ENCODE measurements at places on chromosomes 13 and 19. TPM values are rescaled to one million over a fixed set of nuclear protein-coding genes. Genes with fewer than 3 reads are reported as not detected.

Gene ELAVL3
- total RNA-seq: not detected

Gene HOMER3
- total RNA-seq: 20.5 TPM

Gene KIR2DL3
- 0.38 TPM for total RNA-seq

Gene SGCG
- total RNA-seq: 3.2 TPM

Gene MPND
- 41.2 TPM for total RNA-seq

Gene GSK3A
- 39.8 TPM for total RNA-seq

Gene KCNK6
- total RNA-seq: 11.5 TPM

Gene SYCN
- total RNA-seq: not detected

DNA sequence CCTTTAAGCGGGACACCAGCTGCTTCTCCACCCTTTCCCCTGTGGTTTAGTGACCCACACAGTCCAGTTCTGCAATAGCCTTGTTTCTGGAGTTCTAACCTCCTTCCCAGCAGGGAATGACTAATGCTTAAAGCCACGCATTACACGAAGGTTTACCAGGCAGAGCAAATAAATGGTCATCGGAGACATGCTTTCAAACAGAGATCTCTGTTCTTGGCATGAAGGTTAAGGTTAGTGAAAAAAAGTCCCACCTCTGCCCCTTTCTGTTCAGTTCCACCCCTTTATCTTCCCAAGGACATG, 25.3 kb upstream of the MEDAG start:
- no peak for DNase-seq
- no peaks in the 10 kb centered on the region for H3K27me3 ChIP-seq
- peaks cover 13% of the 10 kb centered on the region for H3K4me1 ChIP-seq
- H3K27ac ChIP-seq: peak overlapping the region; percentile 19
- no peak overlapping the region for H3K4me3 ChIP-seq

DNA sequence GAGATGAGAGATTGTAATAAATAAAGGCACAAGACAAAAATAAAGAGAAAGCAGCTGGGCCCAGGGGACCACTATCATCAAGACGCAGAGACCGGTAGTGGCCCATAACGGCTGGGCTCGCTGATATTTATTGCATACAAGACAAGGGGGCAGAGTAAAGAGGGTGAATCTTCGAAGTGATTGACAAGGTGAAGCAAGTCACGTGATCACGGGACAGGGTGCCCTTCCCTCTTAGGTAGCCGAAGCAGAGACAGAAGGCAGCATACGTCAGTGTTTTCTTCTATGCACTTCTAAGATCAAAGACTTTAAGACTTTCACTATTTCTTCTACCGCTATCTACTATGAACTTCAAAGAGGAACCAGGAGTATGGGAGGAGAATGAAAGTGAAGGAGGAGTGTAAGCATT, 4.6 kb upstream of the PRKCG start:
- H3K4me1 ChIP-seq: peaks cover 38% of the 10 kb centered on the region
- H3K36me3 ChIP-seq: peaks cover 31% of the 10 kb centered on the region
- H3K27me3 ChIP-seq: peaks cover 15% of the 10 kb centered on the region
- no peak overlapping the region for H3K4me3 ChIP-seq
- no peak overlapping the region for H3K27ac ChIP-seq

GRCh38 chr19:292281-292884, 1.2 kb upstream of the PLPP2 start:
- no peaks in the 10 kb centered on the region for H3K36me3 ChIP-seq
- H3K4me1 ChIP-seq: peaks cover 28% of the 10 kb centered on the region
- H3K4me3 ChIP-seq: no peak overlapping the region
- no peak overlapping the region for H3K27ac ChIP-seq
- H3K27me3 ChIP-seq: peaks cover 47% of the 10 kb centered on the region

DNA sequence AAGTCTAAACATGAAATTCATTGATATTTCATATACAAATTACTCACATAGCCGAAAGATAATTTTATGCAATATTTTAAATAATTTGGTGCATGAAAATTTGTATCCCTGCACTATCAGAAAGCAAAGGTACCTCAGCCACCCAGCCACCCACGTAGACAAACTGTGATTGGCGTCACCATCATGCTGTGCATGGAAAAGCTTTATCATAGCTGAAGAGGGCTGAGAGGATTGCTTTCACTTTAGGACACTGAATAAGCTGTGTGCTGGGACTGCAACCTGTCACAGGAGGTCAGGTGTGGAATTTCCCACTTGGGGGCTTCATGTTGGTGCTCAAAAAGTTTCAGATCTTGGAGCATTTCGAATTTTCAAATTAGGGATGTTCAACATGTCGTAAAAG, 96.3 kb downstream of the MYCBP2 start:
- no peak for DNase-seq
- H3K36me3 ChIP-seq: peaks cover 12% of the 10 kb centered on the region
- no peaks in the 10 kb centered on the region for H3K4me1 ChIP-seq
- no peak overlapping the region for H3K27ac ChIP-seq
- H3K4me3 ChIP-seq: no peak overlapping the region

- no peaks in the 10 kb centered on the region for H3K36me3 ChIP-seq
- no peak overlapping the region for H3K4me3 ChIP-seq
- no peaks in the 10 kb centered on the region for H3K4me1 ChIP-seq
- no peaks in the 10 kb centered on the region for H3K27me3 ChIP-seq
- H3K27ac ChIP-seq: no peak overlapping the region
- DNase-seq: no peak
These were observed 8.9 kb upstream of the OR1I1 start for GRCh38 chr19:15072930-15073647.

GRCh38 chr13:22263185-22263584, 592.3 kb downstream of the FGF9 start:
- no peaks in the 10 kb centered on the region for H3K36me3 ChIP-seq
- no peak overlapping the region for H3K27ac ChIP-seq

DNA sequence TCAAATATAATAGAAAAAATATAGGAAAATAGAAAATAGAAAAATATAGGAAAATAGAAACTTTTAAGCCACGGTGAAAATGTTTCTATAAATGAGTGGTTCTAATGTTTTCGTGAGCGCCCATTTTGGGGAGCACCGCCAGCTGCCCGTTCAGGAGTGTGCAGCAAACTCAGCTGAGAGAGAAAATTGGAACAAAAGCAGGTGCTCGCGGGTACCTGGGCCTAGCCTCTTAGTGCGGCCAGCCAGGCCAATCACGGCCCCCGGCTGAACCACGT, 204 bp upstream of the PDX1 start:
- peaks cover 100% of the 10 kb centered on the region for H3K27me3 ChIP-seq
- no peak overlapping the region for H3K27ac ChIP-seq
- H3K36me3 ChIP-seq: no peaks in the 10 kb centered on the region
- H3K4me1 ChIP-seq: peaks cover 32% of the 10 kb centered on the region

DNA sequence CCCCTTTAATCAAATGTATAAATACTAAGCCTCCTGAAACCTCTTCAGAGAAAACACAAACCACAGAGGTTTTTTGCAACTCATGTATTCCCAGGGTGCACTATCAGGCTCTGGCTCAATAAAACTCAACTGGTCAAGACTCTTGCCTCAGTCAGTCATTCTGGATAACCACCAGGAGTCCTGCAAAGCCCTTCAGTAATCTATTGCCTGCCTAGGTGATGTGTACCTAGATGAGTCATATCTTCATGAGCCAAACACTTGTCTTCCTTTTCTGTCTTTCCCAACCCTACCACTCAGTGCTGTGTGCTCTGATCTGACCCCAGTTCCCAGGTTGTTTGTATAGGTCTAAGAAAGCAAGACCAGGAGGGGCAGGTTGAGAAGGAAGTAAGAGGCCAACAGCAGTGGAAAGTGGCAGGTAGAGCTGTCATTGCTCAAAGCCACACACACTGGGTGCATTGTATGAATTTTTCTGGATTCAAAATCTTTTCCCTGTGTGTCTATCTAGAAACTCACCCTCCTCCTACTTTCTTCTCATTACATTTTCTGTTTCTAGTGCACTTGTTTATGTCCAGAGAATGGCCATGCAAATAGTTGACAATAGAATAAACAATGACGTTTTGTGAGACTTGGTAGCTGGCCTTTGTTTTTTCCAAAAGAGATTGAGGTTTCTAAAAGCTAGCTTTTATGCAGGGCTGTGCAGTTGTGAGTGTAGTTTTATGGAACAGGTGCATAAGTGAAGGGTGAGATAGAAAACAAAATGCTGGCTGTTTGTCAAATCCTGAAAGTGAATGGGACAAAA, 48.1 kb downstream of the PSG1 start:
- H3K36me3 ChIP-seq: no peaks in the 10 kb centered on the region
- H3K4me3 ChIP-seq: no peak overlapping the region
- DNase-seq: no peak
- no peaks in the 10 kb centered on the region for H3K27me3 ChIP-seq
- H3K4me1 ChIP-seq: no peaks in the 10 kb centered on the region
- H3K27ac ChIP-seq: no peak overlapping the region

- H3K4me3 ChIP-seq: no peak overlapping the region
- no peaks in the 10 kb centered on the region for H3K4me1 ChIP-seq
- H3K36me3 ChIP-seq: peaks cover 33% of the 10 kb centered on the region
- no peaks in the 10 kb centered on the region for H3K27me3 ChIP-seq
- H3K27ac ChIP-seq: no peak overlapping the region
These were observed 29.6 kb upstream of the EEF1AKMT1 start for GRCh38 chr13:20803180-20803965.

GRCh38 chr19:51514866-51515481, 13.4 kb upstream of the SIGLEC12 start:
- peaks cover 4% of the 10 kb centered on the region for H3K27me3 ChIP-seq
- H3K36me3 ChIP-seq: no peaks in the 10 kb centered on the region
- no peak overlapping the region for H3K27ac ChIP-seq
- DNase-seq: no peak
- no peak overlapping the region for H3K4me3 ChIP-seq
- no peaks in the 10 kb centered on the region for H3K4me1 ChIP-seq

DNA sequence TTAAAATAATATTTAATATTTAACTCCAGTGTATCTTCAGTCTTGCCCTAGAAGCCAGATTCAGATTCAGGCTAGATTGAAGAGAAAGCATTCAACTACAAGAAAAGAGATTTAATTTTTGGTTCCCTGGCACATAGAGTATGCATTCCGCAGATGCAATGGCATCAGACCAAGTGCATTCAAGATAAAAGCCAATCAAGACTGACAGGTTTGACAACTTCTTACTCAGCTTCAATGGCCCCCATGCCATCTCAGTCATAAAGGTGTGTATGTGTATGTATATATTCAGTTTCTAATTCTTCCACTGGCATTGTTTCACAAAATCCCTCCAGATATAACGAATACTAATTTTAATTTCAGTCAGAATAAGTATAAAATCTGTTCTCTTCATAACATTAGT, 650.8 kb upstream of the GPC6 start:
- H3K4me3 ChIP-seq: no peak overlapping the region
- no peaks in the 10 kb centered on the region for H3K27me3 ChIP-seq
- no peaks in the 10 kb centered on the region for H3K4me1 ChIP-seq
- H3K27ac ChIP-seq: no peak overlapping the region

GRCh38 chr13:22821589-22821988, 359.2 kb upstream of the SGCG start:
- no peaks in the 10 kb centered on the region for H3K4me1 ChIP-seq
- H3K36me3 ChIP-seq: no peaks in the 10 kb centered on the region
- H3K27ac ChIP-seq: no peak overlapping the region
- no peak for DNase-seq
- no peaks in the 10 kb centered on the region for H3K27me3 ChIP-seq

GRCh38 chr19:56841193-56841543, 642 bp upstream of the PEG3 start:
- no peaks in the 10 kb centered on the region for H3K36me3 ChIP-seq
- no peaks in the 10 kb centered on the region for H3K4me1 ChIP-seq
- H3K27ac ChIP-seq: no peak overlapping the region
- no peak overlapping the region for H3K4me3 ChIP-seq

DNA sequence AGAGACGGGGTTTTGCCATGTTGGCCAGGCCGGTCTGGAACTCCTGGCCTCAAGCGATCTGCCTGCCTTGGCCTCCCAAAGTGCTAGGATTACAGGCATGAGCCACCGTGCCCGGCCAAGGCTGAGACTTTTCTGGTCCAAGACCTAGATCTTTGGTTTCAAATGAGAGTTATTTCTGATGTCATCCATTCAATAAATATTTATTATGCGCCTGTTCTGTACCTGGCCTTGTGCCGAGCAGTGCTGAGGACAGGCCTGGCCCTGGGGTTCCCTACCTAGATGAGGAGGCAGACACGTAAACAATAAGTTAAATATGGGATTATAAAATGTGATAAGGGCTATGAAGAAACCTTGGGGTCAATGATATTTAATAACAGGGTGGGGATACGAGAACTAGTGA, 4.5 kb downstream of the RELB start:
- H3K27me3 ChIP-seq: no peaks in the 10 kb centered on the region
- no peak overlapping the region for H3K4me3 ChIP-seq
- peaks cover 12% of the 10 kb centered on the region for H3K4me1 ChIP-seq
- H3K27ac ChIP-seq: no peak overlapping the region
- no peak for DNase-seq

GRCh38 chr19:12647490-12648071, 19.0 kb downstream of the MAN2B1 start:
- peak; percentile 79 for DNase-seq
- no peaks in the 10 kb centered on the region for H3K27me3 ChIP-seq
- H3K36me3 ChIP-seq: peaks cover 21% of the 10 kb centered on the region
- peaks cover 12% of the 10 kb centered on the region for H3K4me1 ChIP-seq

- H3K27ac ChIP-seq: no peak overlapping the region
- H3K27me3 ChIP-seq: no peaks in the 10 kb centered on the region
- no peaks in the 10 kb centered on the region for H3K4me1 ChIP-seq
- no peak for DNase-seq
- H3K36me3 ChIP-seq: no peaks in the 10 kb centered on the region
These were observed 522.0 kb upstream of the ATXN8OS start for GRCh38 chr13:69585656-69586055.

- peak overlapping the region; percentile 77 for H3K27ac ChIP-seq
These were observed 474 bp upstream of the ZNF780B start for GRCh38 chr19:40056505-40056904.

DNA sequence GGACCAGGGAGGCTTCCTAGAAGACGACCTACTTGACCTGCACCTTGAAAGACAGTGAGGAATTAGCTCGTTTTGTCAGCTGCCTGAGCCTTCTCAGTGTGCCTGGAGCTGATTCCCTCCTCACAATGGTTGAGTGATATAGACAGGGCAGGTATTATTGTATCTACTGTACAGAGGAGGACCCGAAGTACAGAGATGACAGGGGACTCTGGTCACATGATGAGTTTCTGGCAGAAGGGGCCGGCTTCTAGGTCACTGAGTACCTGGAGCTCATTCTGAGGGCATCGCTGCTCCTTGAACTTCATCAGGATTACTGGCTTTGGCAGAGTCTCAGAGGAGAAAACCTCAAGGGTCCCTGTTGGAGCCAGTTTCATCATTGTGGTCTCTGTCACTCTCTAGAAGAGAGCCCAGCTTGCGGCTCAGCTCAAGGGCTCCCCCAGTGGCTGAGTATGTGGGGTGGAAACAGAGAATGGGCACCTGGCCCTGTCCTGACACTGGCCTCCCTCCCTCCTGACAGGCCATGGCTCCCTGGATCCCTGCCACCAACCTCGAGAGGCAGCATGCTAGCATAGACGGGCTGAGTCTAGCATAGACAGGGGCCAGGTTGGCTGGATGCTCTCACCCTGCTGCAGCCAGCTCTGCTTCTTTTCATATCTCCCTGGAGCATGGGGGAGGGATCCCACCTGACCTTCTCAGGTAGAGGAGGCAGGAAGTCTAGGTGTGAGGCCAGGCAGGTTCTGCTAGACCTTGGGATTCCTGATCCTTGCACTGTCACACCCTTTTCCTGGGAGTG, 38.7 kb downstream of the NFIX start:
- peak overlapping the region; percentile 44 for H3K27ac ChIP-seq
- H3K4me1 ChIP-seq: peaks cover 100% of the 10 kb centered on the region
- DNase-seq: peak; percentile 79
- H3K27me3 ChIP-seq: no peaks in the 10 kb centered on the region
- H3K4me3 ChIP-seq: no peak overlapping the region
